Activated T-helper 2 cell treated with anti-CD3 and anti-CD28 coated beads, Interferon-gamma antibody, Interleukin-2, Interleukin-4, amounts not matched to agents 10 μg/mL and 5 μg/mL and 100 μg/mL, durations not matched to agents 14 hours and 24 hours and 36 hours (primary cell): ENCODE measurements at places on chromosomes 16 and 17.
A peak's percentile ranks its signal among the peaks of the same experiment; 100 is the strongest.

- H3K36me3 ChIP-seq: no peaks in the 10 kb centered on the region
- no peak overlapping the region for H3K27ac ChIP-seq
- H3K4me1 ChIP-seq: no peaks in the 10 kb centered on the region
- no peaks in the 10 kb centered on the region for H3K27me3 ChIP-seq
Observed at GRCh38 chr16:60230666-60231065, 1496.5 kb upstream of the GOT2 start.

GRCh38 chr17:54899201-54899600 is 1.5 kb upstream of the TOM1L1 start:
- no peak overlapping the region for H3K4me3 ChIP-seq
- no peak for DNase-seq
- peaks cover 3% of the 10 kb centered on the region for H3K4me1 ChIP-seq
- H3K27ac ChIP-seq: no peak overlapping the region
- H3K27me3 ChIP-seq: peaks cover 43% of the 10 kb centered on the region

- H3K27me3 ChIP-seq: no peaks in the 10 kb centered on the region
- peak overlapping the region; percentile 94 for H3K27ac ChIP-seq
- H3K4me1 ChIP-seq: peaks cover 68% of the 10 kb centered on the region
- no peak for DNase-seq
Observed at GRCh38 chr17:42271006-42271778, 5.0 kb downstream of the STAT5B start.

GRCh38 chr17:45436625-45437464 is 4.2 kb upstream of the ARHGAP27 start:
- H3K4me3 ChIP-seq: no peak overlapping the region
- DNase-seq: no peak
- no peaks in the 10 kb centered on the region for H3K27me3 ChIP-seq
- H3K27ac ChIP-seq: no peak overlapping the region
- H3K36me3 ChIP-seq: no peaks in the 10 kb centered on the region

DNA sequence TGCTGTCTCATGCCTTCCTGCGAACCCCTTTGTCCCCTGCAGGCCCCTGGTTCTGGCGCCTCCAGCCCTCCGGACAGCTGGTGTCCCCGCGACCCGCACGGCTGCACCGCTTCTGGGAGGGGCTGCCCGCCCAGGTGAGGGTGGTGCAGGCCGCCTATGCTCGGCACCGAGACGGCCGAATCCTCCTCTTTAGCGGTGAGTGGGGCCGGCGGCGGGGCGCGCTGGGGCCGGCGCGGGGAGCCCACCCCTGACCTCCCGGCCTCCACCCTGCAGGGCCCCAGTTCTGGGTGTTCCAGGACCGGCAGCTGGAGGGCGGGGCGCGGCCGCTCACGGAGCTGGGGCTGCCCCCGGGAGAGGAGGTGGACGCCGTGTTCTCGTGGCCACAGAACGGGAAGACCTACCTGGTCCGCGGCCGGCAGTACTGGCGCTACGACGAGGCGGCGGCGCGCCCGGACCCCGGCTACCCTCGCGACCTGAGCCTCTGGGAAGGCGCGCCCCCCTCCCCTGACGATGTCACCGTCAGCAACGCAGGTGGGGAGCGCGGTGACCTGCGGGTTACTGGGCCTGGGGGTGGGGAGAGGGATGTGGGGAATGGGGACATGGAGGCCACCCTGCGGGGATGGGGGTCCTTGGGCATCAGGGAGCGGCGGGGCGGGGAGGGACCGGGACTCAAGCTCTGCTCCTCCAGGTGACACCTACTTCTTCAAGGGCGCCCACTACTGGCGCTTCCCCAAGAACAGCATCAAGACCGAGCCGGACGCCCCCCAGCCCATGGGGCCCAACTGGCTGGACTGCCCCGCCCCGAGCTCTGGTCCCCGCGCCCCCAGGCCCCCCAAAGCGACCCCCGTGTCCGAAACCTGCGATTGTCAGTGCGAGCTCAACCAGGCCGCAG is 7.1 kb upstream of the IL32 start:
- H3K4me3 ChIP-seq: peak overlapping the region; percentile 86
- H3K36me3 ChIP-seq: peaks cover 40% of the 10 kb centered on the region
- peaks cover 60% of the 10 kb centered on the region for H3K4me1 ChIP-seq
- DNase-seq: no peak
- no peaks in the 10 kb centered on the region for H3K27me3 ChIP-seq
- H3K27ac ChIP-seq: peak overlapping the region; percentile 80

- no peaks in the 10 kb centered on the region for H3K36me3 ChIP-seq
- no peak for DNase-seq
- no peak overlapping the region for H3K27ac ChIP-seq
- no peak overlapping the region for H3K4me3 ChIP-seq
- no peaks in the 10 kb centered on the region for H3K4me1 ChIP-seq
- peaks cover 11% of the 10 kb centered on the region for H3K27me3 ChIP-seq
Observed at GRCh38 chr17:41049110-41049509, 2.0 kb upstream of the KRTAP2-1 start.

DNA sequence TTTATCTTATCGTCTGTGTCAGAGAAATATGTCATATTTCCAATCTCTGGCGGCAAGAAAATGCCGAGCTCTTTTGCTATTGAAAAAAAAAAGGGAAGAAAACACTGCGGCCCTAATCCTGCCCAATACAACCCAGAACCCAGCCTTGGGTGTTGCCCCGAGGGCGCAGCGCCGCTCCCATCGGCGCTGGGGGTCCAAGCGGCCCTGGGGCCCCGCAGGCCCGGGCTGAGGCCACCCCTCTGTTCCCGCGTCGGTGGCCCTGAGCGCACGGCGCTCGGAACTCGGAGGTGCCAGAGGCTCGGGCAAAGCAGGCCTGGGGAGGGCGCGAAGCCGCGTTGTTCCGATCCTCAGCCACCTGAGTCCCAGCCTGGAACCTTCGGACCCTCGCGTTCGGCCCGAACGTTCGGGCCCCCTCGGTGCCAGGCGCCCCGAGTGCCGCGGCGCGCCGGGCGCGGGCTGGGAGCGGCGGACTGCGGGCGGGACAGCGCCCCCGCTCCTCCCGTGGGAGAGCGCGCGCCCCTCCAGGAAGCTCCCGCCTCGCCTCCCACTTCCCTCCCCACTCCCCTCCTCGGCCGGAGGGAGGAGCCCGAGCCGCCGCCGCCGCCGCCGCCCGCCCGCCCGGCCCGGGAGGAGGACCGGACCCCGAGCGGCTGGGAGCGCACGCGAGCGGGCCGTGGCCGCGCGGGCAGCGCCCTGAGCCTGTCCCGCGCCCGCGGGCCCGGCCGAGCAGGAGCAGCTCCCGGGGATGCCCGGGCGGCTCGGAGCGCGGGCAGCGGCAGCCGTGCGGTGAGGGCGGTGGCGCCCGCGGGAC is at the start of gene CPNE2:
CPNE2 (plus strand) TSS at position 609 of the 811 bp plus-strand sequence. CDS start 18,160 bp downstream, outside the sequence.
- peaks cover 25% of the 10 kb centered on the region for H3K27me3 ChIP-seq
- peak; percentile 12 for DNase-seq
- H3K4me3 ChIP-seq: peak within 1 kb of the TSS; percentile 78
- H3K4me1 ChIP-seq: peaks cover 6% of the 10 kb centered on the region

DNA sequence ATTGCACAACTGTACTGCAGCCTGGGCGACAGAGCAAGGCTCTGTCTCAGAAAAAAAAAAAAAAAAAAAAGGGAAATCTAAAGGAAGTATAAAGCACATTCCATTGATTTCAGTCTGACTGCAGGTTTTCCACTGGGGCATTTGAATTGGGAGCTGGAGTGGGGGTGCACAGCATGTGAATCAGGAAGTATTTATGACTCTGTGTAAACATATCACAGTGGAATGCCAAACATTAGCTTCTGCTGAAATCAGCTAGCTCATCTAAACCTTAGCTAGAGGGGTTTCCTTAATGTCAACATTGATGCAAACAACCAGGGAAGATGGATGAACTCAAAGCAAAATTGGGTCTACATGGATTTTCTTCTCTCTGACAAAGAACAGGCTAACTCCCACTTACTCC is 641.0 kb upstream of the EEF2KMT start:
- H3K27ac ChIP-seq: no peak overlapping the region
- H3K4me3 ChIP-seq: no peak overlapping the region
- H3K27me3 ChIP-seq: no peaks in the 10 kb centered on the region
- H3K36me3 ChIP-seq: no peaks in the 10 kb centered on the region
- DNase-seq: no peak

GRCh38 chr16:89505204-89506112 is 2.7 kb upstream of the SPG7 start:
- peak overlapping the region; percentile 90 for H3K27ac ChIP-seq
- no peaks in the 10 kb centered on the region for H3K27me3 ChIP-seq
- H3K36me3 ChIP-seq: peaks cover 2% of the 10 kb centered on the region
- peak overlapping the region; percentile 70 for H3K4me3 ChIP-seq
- peaks cover 24% of the 10 kb centered on the region for H3K4me1 ChIP-seq

GRCh38 chr17:66469890-66470289 is 167.5 kb downstream of the PRKCA start:
- no peak for DNase-seq
- H3K36me3 ChIP-seq: peaks cover 41% of the 10 kb centered on the region
- no peak overlapping the region for H3K4me3 ChIP-seq
- H3K27ac ChIP-seq: no peak overlapping the region
- no peaks in the 10 kb centered on the region for H3K27me3 ChIP-seq
- H3K4me1 ChIP-seq: peaks cover 58% of the 10 kb centered on the region

- H3K27me3 ChIP-seq: peaks cover 5% of the 10 kb centered on the region
- no peaks in the 10 kb centered on the region for H3K4me1 ChIP-seq
- no peak overlapping the region for H3K4me3 ChIP-seq
- H3K36me3 ChIP-seq: no peaks in the 10 kb centered on the region
Observed at GRCh38 chr17:70073799-70074198, 1.2 kb upstream of the KCNJ16 start.
